ENCODE measurements at places on chromosomes 11 and 22. TPM values are rescaled to one million over a fixed set of nuclear protein-coding genes. Genes with fewer than 3 reads are reported as not detected.

DNA sequence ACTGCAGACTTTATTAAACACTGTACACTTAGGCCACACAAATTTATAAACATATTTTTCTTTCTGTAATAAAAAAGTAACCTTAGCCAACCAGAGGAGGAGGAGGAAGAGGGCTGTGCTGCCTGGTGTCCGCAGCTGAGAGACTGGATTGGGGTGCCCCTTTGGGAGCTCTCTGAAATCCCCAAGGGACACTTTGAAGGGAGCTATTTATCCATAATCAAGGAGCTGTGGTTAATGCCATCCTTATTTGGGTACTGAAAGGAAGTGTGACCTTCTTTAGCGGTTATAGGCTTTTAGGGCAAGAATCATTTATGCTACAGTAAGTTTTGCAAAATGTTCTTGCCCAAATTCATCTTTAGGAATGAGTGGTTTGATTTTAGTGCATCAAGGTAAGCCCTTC is 125.8 kb downstream of the RASSF10 start:
- DNase-seq = no peak
- peaks cover 20% of the 10 kb centered on the region for H3K4me1 ChIP-seq
- no peak overlapping the region for H3K27ac ChIP-seq
- H3K27me3 ChIP-seq = no peaks in the 10 kb centered on the region
- no peak overlapping the region for H3K4me3 ChIP-seq

DNA sequence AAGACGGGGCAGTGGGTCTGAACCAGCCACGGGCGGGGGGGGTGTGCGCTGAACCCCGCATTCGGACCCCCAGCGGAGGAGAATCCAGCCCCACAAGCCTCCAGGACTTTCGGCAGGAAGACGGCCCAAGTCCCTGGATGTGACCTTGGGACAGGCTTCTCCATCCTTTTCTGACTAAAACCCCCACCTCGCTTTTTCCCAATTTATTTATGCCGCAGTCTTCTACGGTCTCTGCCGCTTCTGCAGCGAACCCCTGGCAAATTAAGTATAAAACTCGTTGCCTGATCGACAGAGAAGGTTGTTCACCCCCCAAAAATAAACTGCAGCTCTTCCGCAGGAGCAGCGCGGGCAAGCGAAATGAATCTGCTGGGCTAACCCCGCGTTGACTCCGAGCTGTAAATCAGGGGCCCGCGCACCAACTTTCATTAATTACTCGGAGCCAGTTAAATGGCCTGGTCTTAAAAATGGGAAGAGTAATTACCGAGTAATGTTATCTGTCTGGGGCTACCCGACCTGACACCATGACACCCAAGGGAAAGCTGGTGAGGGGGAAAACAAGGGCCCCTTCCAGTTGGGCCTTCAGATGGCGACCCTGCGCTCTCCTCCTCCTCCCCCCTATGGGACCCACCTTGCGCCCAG is 6.6 kb downstream of the WT1 start:
- peaks cover 37% of the 10 kb centered on the region for H3K4me1 ChIP-seq
- DNase-seq = no peak
- peaks cover 41% of the 10 kb centered on the region for H3K27me3 ChIP-seq
- no peak overlapping the region for H3K27ac ChIP-seq

DNA sequence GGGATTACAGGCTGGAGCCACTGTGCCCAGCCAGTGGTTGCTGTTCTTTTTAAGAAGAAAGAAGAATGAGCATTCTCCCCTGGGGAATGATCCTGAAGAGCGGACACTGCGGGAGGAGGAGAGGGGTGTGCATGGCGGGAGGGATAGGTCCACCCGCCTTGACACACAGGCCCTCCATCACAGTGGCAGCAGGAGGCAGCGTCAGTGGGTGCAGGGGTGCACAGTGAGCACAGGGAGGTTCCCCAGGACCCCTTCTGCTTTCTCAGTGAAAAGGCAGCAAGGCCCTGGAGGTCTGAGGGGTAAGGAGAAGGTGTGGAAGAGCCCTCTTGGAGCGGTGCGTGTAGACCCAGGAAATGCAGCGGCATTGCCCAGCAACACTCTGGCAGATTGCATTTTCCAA is 28.9 kb upstream of the CBX7 start:
- H3K4me1 ChIP-seq = peaks cover 4% of the 10 kb centered on the region
- DNase-seq = no peak
- H3K27ac ChIP-seq = no peak overlapping the region
- no peak overlapping the region for H3K4me3 ChIP-seq
- no peaks in the 10 kb centered on the region for H3K36me3 ChIP-seq

DNA sequence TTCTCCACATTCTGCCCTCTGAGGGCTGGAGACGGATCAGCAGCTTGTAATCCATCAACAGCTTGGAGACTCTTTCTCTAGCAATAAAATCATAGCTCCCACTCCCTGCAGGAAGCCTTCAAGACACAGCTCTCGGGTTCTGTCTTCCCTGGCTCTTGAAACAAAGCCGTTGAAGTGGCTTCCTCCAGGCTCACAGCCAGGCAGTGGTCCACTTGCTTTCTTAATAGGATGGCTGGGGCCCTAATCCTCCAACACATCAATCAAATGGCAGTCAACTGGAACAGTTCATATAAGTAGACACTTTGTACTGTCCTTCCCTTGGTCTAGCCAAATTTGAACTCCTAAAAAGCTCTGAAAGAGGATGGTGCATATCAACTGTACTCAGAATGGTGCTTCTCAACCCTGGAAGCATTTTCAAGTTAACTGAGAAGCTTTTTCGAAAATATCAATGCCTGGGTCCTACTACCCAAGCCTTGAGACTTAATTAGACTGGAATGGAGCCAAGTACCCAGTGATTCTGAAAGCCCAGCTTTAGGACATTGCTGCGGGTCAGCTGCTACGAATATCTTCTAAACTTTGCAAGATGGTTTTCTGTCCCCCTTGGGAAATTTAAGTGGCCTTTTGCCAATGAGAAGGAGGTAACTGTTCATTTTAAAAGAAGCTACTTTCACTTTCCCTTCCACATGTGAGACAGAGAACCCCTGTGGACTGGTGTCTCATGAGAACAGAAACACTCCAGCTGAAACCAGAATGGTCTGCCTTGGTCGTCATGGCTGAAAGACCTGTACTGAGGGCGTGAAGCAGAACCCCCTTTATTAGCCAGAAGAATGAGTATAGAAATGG is 74.7 kb downstream of the SC5D start:
- H3K27ac ChIP-seq = no peak overlapping the region
- peaks cover 5% of the 10 kb centered on the region for H3K4me1 ChIP-seq
- H3K36me3 ChIP-seq = no peaks in the 10 kb centered on the region
- DNase-seq = no peak

- DNase-seq = no peak
- peaks cover 28% of the 10 kb centered on the region for H3K4me1 ChIP-seq
- H3K27me3 ChIP-seq = no peaks in the 10 kb centered on the region
Measured at GRCh38 chr11:101442936-101443521, 140.8 kb downstream of the TRPC6 start.

DNA sequence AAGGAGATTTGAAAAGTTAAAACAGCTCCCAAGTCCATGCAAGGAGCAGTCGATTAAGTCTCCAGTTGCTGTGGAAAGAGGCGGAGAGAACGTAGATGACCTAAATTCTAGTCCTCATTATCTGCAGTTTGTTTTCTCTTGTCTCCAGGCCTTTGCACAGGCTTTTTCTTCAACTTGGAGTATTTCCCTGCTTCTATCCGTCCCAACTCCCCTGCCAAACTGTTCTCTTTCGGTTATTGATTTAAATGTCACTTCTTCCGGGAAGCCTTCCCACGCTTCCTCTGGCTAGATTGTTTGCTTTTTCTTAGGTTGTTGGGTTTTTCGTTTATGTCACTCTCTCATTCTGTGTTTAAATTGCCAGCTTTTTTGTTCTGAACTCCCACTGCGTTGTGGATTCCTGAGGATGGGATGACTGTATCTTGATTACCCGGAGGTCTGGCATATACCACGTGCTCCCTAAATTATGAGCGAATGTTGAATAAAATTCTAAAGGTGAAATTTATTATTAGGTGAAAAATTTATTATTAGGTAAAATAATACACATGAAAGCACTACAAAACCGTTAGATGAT is 463 bp downstream of the TMEM126B start:
- no peak for DNase-seq
- peak overlapping the region; percentile 85 for H3K4me3 ChIP-seq
- no peaks in the 10 kb centered on the region for H3K27me3 ChIP-seq
- peaks cover 38% of the 10 kb centered on the region for H3K4me1 ChIP-seq
- H3K36me3 ChIP-seq = peaks cover 17% of the 10 kb centered on the region

GRCh38 chr11:6402061-6402470 is 11.8 kb downstream of the SMPD1 start:
- H3K4me3 ChIP-seq = no peak overlapping the region
- H3K36me3 ChIP-seq = peaks cover 25% of the 10 kb centered on the region
- peak overlapping the region; percentile 40 for H3K27ac ChIP-seq
- H3K4me1 ChIP-seq = no peaks in the 10 kb centered on the region

DNA sequence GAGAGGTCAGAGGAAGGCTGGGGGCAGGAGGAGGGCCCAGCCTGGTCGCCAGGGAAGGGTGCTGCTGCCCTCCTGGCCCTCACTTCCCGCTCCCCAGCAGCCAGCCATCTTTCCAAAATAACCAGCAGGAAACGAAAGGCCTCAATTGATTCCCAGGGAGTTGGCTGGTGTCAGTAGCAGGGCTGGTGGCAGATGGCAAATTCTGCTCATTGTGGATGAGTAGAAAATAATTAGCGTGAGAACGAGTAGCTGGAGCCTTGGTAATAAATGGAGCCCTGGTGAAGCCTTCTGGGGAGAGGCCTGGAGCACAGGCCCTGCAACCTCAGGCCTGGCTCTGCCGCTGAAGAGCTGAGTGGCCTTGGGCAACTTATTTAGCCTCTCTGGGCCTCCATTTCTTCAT is 31.3 kb downstream of the DAGLA start:
- no peaks in the 10 kb centered on the region for H3K36me3 ChIP-seq
- H3K27me3 ChIP-seq = no peaks in the 10 kb centered on the region
- no peak for DNase-seq
- no peak overlapping the region for H3K4me3 ChIP-seq
- H3K4me1 ChIP-seq = peaks cover 3% of the 10 kb centered on the region

- no peak for DNase-seq
- no peaks in the 10 kb centered on the region for H3K4me1 ChIP-seq
- H3K27me3 ChIP-seq = no peaks in the 10 kb centered on the region
- peaks cover 8% of the 10 kb centered on the region for H3K36me3 ChIP-seq
- H3K27ac ChIP-seq = no peak overlapping the region
Measured at GRCh38 chr11:9039198-9039597, 35.4 kb upstream of the NRIP3 start.

DNA sequence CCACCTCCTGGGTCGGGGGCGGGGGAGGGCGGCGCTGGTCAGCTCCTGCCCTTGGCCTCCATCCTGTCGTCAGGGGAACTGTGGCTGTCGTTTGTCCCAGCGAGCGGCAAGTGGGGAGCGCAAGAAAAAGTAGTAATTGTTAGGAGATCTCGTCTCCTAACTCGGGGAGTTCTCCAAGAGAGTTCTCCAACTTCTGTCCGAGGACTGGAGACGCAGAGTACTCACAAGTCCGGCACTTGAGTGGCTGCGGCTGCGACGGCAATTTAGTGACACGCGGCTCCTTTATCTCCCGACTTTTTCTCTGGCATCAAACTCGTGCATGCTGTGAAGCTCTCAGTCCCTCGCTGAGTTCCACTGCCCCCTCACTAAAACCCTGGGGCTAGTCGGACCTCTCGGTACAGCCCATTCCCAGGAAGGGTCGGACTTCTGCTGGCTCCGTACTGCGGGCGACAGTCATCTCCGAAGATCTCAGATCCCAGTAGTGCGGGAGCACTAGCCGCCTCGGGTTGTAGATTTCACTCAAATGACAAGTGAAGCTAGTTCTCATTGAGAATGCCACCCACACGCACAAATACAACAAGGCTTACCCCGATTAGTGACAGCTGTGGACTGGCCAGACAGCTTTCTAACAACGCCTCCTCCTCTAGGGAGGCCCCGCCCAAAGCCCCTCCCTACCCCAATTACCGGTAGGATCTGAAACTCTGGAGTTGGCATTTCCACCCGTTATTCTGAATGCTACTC is at the start of gene PGR:
PGR (minus strand) TSS at position 611 of the 741 bp plus-strand sequence. CDS start 743 bp downstream, outside the sequence.
- H3K36me3 ChIP-seq = no peaks in the 10 kb centered on the region
- H3K27me3 ChIP-seq = no peaks in the 10 kb centered on the region
- H3K4me1 ChIP-seq = peaks cover 5% of the 10 kb centered on the region
- peak within 1 kb of the TSS; percentile 67 for H3K4me3 ChIP-seq
- DNase-seq = peak; percentile 22

- no peaks in the 10 kb centered on the region for H3K27me3 ChIP-seq
- H3K4me3 ChIP-seq = no peak overlapping the region
- H3K27ac ChIP-seq = no peak overlapping the region
- H3K4me1 ChIP-seq = no peaks in the 10 kb centered on the region
- H3K36me3 ChIP-seq = no peaks in the 10 kb centered on the region
Measured at GRCh38 chr22:16961477-16962186, 46.4 kb downstream of the GAB4 start.

DNA sequence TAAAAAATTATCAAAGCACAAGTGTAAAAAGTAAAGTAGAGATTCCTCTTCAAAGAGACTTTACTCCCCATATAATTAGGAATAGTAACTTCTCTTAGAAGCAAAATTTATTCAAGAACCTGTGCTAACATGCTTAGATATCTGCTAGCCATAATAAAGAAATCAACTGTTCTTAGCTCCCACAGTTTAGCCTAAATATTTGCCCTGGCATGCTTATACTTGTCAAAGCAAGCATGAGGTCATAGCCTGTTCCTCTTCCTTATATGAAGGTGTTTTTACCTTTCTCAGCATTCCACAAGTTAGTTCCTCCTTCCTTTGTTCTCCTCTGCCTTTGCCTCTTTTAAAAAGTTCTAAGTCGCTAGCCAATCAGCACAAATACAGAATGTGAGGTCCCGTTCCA is 30.3 kb downstream of the RIC3 start:
- H3K4me3 ChIP-seq = no peak overlapping the region
- no peaks in the 10 kb centered on the region for H3K27me3 ChIP-seq
- H3K36me3 ChIP-seq = peaks cover 14% of the 10 kb centered on the region
- no peak for DNase-seq

GRCh38 chr11:3015796-3016195 is 23.7 kb upstream of the NAP1L4 start:
- H3K36me3 ChIP-seq = peaks cover 100% of the 10 kb centered on the region
- H3K27me3 ChIP-seq = no peaks in the 10 kb centered on the region
- H3K4me3 ChIP-seq = no peak overlapping the region
- H3K4me1 ChIP-seq = peaks cover 4% of the 10 kb centered on the region
- no peak for DNase-seq

DNA sequence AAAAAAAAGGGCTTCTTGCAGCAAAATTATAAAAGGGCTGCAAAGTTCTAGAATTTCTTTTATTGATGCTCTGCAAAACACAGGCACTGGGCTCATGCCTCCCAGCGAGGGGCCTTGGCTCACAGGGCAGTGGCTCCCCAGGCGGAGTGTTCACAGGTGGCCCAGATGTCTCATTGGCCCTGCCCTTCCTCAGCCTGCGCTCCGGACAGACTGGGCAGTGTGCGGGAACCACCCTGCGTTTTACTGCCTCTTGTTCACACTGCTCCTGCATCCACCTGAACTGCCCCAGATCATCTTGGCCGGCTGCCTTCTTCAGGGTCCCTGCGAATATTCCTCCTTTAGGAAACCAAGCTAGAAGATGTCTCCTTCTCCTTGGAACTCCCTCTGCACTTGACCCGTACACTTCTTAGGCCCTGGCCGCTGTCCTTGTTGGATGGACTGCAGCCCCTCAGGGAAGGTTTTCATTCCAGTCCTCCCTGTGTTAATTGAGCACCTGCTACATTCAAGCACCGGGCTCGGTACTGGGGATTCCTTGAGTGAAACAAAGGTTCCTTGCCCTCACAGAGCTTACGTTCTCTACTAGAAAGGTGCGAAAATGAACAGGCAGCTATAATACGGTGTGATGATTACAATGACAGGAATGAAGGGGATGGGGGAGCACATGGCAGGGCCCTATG is 4.5 kb downstream of the TUBA8 start:
- no peak overlapping the region for H3K27ac ChIP-seq
- H3K27me3 ChIP-seq = no peaks in the 10 kb centered on the region
- no peak for DNase-seq
- H3K36me3 ChIP-seq = no peaks in the 10 kb centered on the region
- no peak overlapping the region for H3K4me3 ChIP-seq
- H3K4me1 ChIP-seq = peaks cover 28% of the 10 kb centered on the region

The SPDYC gene
- polyA plus RNA-seq = not detected

The CLTCL1 gene
- polyA plus RNA-seq = 3.0 TPM

The TEX12 gene
- polyA plus RNA-seq = 0.20 TPM
